ENCODE measurements at places on chromosomes 16 and 17.
A peak's percentile ranks its signal among the peaks of the same experiment; 100 is the strongest.

DNA sequence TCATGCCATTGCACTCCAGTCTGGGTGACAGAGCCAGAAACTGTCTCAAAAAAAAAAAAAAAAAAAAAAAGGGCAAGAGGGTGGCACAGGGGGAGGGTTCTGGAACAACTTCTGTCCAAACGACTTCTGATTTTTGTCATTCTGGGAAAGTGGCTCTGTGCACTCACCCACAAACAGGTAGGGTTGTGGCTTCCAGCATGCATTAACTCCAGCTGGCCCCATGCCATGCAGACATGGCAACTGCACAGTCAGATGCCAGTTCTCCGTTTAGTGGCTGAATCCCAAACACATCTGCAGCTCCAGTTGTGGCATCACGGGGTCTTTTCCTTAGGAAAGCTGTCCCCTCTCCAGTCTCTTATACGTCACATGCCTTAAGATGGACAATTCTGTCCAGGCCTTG is 30.3 kb downstream of the B4GALNT2 start:
- DNase-seq, result no peak

DNA sequence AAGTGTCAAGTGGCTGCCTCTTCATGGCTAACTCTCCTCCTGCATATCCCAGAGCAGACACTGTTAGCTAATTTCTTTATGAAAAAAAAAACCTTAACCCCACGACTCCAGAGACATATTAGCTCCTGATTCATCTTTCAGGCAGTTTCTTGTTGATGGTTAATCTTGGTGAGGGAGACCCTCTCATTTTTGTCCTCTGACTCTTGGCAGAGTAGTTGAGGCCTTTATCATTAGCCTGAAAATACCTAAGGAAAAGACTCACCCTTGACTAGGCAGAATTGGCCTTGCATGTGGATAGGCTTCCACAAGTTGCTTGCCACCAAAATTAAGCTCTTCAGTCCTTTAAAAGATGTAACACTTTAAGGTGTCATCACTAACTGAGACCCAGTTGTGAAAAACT is 4.0 kb downstream of the CRYBA1 start:
- DNase-seq, result no peak

DNA sequence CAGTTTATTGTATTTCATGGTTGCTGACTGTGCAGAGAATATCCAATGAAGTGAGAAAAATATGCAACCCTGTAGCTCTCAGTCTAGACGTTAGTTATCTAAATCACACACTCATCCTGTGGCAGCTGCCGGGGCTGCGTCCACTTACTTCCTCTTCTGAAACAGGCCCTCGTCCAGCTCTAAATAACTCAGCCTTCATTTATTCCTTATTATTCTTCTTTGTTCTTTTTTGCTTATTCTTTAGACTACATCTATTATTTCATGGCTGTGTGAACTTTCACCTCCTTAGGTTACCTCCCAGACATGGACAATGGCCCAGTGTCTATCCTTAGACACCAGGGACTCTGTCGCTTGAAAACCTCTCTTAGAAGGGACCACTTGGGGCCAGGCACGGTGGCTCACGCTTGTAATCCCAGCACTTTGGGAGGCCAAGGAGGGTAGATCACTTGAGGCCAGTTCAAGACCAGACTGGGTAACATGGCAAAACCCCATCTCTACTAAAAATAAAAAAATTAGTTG is 3.4 kb upstream of the THUMPD1 start:
- DNase-seq, result no peak

DNA sequence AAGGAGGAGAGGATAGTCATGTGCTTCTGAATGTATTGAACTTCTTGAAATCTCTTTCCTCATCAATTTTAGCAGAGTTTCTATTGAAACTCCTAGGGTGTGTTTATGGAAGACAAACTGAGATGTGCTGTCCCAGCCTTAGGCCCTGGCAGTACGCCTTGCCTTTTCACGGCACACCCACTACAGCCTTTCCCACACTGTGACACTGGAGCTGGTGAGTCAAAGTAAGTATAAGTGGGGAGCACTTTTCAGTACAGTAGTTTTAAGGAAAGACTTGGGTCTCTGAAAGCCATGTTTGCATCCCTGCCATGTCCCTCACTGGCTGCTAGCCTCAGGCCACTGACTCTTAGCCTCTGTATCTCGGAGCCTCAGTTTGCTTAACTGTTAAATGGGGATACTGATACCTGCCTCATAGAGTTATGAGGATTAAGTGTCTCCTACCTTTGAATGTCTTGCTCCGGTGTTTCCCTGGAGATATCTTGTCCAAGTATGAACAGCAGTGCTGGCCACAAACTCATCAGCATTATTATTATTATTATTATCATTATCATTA is 144.7 kb upstream of the CRHR1 start:
- DNase-seq, result no peak

GRCh38 chr17:16947470-16947869 is 24.4 kb downstream of the TNFRSF13B start:
- DNase-seq, result no peak

DNA sequence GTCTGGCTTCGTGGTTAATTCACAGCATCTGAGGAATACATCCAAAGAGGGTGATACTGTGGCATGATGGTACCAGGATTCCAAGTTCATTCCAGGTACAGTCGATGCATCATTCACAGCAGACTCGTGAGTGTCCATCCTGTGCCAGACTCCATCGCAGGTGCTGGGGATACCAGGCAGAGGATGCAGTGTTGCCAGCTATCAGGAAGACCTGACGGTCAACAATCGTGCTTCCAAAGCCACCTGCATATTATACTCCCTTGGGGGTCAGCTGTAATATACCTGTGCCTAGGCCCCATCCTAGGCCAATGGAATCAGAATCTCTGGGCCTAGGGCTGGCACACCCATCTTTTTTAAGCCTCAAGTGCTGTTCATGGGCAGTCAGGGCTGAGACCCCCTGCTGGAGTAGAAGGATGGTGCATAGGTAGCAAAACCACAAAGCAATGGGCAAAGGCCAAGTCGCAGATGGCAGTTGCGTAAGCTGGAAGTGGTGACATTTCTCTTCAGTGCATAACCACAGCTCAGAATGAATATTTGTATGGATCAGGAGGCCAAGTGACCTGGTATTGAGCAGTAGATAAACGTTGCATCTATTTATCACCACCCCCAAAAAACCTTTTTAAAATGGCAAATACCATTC is 42.9 kb upstream of the C16orf78 start:
- no peak for DNase-seq

DNA sequence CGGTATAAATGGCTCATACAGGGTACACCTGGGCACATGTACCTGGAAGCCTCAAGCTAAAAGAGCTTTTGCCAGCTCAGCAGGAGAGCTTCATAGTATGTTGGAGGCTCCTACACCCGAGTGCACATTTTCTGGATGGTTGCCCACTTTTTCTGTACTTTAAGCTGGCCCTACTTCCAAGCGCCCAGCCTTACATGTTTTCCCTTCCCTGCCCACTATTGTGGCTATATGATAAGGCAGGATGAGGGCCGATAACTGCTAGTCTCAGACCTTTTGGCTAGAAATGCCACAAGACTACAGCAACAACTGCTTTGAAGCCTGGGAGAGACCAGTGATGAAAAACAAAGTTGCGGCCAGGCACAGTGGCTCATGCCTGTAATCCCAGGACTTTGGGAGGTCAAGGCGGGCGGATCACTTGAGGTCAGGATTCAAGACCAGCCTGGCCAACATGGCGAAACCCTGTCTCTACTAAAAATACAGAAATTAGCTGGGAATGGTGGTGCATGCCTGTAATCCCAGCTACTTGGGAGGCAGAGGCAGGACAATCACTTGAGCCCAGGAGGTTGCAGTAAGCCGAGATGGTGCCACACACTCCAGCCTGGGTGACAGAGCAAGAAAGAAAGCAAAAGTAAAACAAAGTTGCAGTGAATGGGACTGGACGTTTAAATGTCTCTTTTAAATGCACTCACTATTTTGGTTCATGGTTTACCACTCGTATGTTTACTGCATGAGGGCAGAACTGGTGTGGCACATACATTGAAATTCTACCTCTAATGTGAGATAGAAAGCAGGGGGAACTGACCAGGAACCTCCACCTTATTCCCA is 14.2 kb upstream of the MARCHF10 start:
- DNase-seq, result no peak

- peak; percentile 63 for DNase-seq
Measured at GRCh38 chr17:61837175-61838051, 25.9 kb downstream of the BRIP1 start.

- DNase-seq, result peak; percentile 61
Measured at GRCh38 chr16:10514369-10515055, 65.9 kb downstream of the EMP2 start.

GRCh38 chr17:43377056-43377810 is 21.6 kb upstream of the ARL4D start:
- no peak for DNase-seq

DNA sequence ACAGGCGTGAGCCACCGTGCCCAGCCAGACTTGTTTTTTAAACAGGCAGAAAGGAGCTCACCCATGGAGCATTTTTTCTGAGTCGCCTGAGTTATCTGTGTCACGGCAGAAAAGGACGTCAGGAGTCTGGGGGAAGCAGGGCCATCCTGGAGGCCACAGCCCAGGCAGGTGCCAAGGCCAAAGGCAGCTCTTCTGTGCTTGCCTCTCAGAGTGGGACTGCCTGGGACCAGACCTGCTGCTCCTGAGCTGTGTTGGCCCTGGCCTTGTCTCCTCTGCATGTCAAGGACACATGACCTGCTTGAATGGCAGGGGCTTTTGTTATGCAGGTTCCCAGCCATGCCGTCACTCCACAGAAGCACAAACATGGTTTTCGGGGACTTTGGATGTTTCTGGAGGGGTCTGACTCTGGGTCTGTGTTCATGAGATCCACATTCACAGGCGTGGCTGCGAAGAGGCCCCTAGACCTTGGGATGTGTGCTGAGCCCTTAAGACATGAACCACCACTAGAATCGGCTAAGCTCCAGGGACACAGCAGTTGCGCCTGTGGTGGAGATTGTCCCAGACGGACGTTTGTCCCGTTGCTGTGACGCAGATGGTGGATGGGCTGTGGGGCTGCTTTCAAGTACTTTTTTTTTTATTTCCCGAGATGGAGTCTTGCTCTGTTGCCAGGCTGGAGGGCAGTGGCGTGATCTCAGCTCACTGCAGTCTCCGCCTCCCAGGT is 33.8 kb downstream of the FOXK2 start:
- no peak for DNase-seq

GRCh38 chr16:31480851-31481536 is 1.9 kb upstream of the SLC5A2 start:
- no peak for DNase-seq

DNA sequence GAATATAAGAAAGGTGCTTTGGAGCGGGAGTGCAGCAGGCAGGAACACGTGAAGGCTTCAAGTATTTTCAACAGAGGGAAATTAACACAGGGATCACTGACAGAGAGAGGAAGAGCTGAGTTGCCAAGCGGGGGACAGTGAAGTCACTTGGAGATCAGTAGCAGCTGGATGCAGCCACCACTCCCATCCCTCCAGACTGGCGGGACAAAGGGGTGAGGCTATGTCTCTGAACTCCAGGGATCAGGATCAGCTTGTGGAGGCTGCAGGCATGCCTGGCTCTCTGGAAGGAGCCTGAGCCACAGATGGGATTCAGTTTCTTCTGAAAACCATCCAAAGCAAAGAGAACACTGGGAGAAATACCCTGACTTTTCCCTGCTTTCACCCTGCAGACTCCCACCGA is 113.7 kb upstream of the IRX3 start:
- DNase-seq, result no peak

DNA sequence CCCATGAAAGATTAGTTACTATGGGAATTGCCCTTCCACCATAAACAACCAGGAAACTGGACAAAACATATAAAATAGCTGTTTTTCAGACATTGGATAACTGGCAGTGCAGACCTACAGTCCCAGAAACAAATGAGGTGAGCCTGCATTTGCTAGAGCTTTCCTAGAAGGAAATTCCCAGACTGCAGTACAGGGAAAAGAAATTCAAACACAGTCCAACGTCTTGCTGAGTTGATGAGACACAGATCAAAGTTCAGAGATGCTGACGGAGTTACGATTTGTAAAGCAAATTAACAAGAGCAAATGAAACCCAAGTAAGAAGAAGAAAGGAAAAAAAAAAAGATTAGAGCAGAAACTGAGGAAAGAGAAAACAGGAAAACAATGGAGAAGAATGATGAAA is 41.3 kb upstream of the MNT start:
- DNase-seq, result no peak

DNA sequence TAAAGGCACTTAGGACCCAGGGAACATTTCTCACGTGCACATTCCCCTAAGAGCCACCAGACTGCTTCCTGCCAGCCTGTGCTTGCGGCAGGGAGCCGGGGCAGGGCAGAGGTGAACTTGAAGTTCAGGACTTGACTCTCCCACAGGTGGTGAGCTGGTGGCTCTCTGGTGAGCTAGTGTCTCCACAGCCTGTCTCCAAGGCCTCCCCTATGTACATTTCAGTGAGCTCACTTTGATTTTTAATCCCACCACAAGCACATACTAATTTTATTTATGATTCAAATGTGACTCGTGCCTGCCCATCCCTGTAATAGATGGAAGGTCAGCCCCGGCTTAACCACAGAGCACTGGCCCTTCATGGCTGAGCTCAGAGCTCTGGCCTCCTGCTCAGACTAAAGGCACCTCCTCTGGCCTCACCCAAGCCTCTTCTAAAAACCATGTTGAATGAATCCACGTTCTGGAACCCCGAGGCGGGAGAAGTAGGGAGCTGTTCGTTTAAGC is 9.2 kb downstream of the SNN start:
- DNase-seq, result no peak

- DNase-seq, result no peak
Measured at GRCh38 chr16:49491106-49491670, 117.6 kb downstream of the C16orf78 start.

DNA sequence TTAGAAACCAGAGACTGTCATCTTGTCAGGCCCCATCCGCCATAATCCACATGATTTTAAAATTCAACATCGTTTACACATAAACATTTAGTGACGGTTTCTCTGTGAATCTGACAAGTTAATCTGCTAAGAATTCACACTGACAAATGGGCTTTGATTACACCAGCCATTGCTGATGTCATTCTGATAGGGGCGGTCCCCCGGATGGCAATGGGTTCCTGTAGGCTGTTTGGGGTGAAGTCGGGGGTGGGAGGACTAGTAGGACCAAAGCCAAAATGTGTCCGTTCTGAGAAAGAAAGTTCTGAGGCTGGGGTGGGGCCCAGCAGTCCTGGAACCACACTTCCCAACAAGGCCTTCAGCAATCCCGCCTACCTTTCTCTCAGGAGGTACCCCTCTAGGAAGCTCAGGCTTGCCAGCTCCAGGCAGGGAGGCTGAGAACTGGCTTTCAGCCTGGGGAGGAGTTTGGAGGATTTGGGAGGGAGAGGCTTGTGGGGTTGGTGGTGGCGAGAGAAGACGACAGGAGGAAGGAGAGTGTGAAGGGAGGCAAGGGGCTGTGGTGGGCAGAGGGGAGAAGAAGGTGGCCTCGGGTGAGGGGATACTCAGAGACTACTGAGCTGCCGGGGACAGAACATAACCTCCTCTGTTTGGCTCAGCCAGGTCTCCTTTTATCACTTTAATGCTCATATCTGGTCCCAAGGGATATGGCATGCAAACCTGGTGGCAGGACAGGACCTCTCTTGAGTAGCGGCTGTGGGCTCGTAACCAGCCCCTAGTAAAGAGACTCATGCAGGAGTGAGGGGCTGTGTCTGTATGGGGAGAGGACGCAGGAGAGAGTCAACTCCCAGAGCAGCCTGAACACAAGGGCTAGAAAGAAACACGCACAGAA is 8.6 kb downstream of the HIC1 start:
- DNase-seq, result no peak

- no peak for DNase-seq
Measured at GRCh38 chr16:19524356-19524615, 544 bp downstream of the CCP110 start.

All from CD4-positive, alpha-beta T cell treated with Interleukin-10 for 1 hour (primary cell).